ENCODE measurements at places on chromosomes 12 and 14.

DNA sequence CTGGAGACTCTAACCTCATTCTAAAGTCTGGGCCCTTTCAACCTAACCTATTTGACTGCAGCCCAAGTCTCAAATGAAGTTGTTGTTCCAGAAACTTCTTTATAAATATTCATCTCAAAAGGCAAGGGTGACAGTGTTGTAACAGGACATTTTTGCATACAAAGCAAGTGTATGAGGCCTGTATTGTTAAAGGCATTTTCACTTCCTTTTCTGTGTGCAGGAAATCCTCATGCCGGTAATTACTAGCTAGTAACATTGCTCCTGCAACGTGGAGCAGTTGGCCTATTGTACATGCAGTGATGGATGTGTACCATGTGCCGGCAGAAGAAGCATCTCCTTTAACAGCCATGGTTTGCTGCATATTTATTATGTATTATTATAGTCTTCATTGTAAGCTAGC, 156.5 kb upstream of the RMST start:
- no peak for DNase-seq

- DNase-seq: no peak
Observed at GRCh38 chr14:34003691-34004090, 52.8 kb upstream of the EGLN3 start.

DNA sequence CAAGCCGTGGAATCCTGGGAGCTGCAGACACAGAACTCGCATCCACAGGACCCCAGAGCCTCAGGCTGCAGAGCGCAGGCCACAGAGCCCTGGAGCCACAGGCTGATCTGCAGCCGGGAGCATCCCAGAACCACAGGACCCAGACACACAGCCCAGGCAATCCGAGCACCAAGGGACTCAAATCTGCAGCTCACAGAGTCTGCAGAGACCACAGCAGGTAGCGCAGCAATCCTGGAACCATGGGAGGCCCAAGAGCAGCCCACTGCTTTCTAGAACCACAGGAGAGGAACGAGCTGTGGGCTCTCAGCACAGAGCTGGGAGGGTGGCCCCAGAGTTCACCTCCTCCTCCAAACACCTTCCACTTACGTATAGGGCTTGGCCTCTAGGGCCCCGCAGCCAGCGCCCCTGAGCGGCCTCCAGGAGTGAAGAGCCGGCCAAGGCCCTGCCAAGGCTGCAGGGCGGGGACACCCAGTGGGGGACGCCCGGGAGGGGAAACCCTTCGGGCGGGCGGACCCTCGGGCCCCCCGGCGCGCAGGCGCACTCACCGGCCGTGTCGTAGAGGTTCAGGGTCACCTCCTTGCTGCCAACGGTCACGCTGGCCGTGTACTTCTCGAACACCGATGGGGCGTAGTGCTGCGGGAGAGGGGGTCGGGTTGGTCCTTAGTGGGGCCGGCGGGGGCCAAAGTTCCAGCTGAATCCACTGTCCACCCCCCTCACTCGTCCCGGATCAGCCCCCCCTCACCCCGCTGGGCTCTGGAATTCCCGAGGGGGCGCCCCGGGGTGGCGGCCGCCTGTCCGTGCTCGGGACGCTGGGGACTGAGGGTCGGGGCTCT, 665 bp downstream of the RHOF start:
- peak; percentile 49 for DNase-seq

DNA sequence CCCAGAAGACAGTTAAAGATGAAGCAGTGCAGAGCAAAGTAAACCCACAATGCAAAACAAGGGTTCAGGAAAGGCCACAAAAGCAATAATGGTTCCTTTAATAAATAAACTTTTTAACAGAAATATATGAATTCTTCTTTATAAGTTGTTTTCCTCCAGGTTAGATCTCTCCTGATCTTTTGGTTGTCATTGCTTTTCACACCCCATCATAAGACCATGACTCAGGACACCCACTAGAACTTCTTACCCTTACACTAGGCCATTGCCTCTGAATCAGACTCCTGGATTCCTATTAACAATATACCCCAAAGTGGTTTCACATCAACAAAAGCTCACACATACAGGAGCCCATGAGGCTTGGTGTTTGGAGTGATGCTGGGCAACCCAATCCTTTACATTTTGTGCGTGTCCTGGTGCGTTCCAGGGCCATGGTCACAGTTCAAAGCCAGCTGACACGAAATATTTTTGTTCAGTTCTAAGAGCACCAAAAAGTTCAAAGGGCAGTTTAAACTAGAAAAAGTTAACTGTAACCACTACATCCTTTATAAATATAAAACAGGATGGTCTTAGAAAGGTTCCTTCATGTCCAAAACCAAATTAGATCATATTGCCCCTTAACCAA, 187.0 kb downstream of the EPS8 start:
- DNase-seq: no peak
